ENCODE measurements at places on chromosomes 16 and 17. TPM values are rescaled to one million over a fixed set of nuclear protein-coding genes. Genes with fewer than 3 reads are reported as not detected.

Gene TNFSF12
- total RNA-seq: 7.7 TPM

Gene PEX12
- 7.5 TPM for total RNA-seq

Gene CLDN7
- 79.9 TPM for total RNA-seq

Gene TBC1D26
- 2.8 TPM for total RNA-seq

- no peak for DNase-seq
These were observed 33.9 kb downstream of the BAHCC1 start for GRCh38 chr17:81428948-81429774.

- no peak for DNase-seq
These were observed 632.4 kb downstream of the CDH11 start for GRCh38 chr16:64489449-64489848.

DNA sequence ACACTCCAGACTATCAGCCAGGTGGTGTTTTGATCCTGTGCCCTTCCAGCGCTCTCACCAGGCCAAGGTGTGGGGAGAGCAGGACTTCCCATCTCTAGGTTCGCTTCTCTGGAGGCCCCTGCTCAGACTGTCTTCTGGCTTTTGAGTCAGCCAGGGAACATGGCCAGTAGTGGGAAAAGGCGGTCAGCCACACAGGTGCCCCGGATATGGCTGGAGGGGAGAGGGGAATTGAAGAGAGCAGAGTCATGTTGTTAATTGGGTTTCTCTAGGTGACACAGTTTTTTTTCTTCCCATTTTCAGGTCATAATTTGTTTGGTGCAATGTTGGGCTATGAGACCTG is 1.5 kb downstream of the MINK1 start:
- DNase-seq: no peak

- DNase-seq: no peak
These were observed 61.9 kb upstream of the CIBAR2 start for GRCh38 chr16:85173981-85174751.

DNA sequence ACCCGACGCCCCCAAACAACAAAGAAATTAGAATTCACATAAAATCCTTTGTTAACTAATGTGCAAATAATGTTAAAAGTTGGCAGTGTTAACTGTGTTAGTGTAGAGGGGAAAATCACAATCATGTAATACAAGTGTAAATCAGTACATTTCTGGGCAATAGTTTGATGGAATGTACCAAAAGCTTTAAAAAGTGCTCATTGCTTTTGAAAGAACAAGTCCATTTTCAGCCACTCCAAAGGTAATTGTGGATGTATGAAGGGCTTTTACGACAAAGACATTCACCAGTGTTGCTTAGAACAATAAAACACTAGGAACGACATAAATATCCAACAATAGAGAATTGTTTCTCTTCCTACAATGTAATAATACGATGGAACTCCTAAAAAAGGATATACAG is 9.1 kb downstream of the GLOD4 start:
- DNase-seq: no peak

- no peak for DNase-seq
These were observed 92.7 kb upstream of the CLEC18A start for GRCh38 chr16:69858191-69859104.

GRCh38 chr17:30823421-30823820 is 1.1 kb downstream of the CRLF3 start:
- DNase-seq: no peak

GRCh38 chr17:10099051-10099571 is 99.3 kb downstream of the GAS7 start:
- DNase-seq: no peak

Measured in mesothelial cell of epicardium (in vitro differentiated cells).